ENCODE measurements at places on chromosomes 6 and 20.

DNA sequence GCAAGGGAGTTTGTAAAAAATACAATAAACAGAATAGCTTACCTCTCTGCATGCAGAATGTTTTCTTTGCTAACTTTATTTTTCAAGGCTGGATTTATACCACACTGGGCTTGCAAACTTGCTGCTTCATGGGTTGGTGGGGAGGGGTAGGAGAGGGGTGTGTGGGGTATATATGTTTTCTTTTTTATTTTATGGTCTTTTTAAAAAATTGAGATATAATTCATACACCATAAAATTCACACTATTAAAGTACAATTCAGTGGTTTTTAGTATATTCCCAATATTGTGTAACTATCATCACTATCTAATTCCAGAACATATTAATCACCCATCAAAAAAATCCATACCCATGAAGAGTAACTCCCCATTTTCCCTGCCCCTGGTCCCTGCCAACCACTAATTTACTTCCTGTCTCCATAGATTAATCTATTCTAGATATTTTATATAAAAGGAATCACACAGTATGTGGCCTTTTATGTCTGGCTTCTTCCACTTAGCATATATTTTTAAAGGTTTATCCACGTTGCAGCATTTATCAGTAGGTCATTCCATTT lies 14.3 kb upstream of the TRPC4AP start:
- DNase-seq, result no peak

DNA sequence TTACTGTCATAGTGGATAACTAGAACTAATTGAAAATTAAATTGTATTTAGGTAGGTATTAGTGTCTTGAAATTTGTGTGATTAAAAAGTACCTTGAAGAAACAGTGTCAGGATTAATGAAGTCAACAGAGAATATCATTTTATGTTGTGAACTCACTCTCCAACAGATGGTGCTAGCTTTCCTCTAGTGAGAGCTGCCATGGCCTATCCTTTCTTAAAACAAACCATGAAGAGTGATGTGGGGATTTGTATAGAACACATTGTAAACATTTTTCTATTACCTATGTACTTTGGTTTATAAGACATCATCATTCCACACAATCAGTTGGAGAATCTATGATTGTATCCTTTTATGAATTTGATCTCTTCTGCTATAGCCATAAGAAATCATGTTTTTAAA lies 4.8 kb upstream of the SRSF12 start:
- no peak for DNase-seq

DNA sequence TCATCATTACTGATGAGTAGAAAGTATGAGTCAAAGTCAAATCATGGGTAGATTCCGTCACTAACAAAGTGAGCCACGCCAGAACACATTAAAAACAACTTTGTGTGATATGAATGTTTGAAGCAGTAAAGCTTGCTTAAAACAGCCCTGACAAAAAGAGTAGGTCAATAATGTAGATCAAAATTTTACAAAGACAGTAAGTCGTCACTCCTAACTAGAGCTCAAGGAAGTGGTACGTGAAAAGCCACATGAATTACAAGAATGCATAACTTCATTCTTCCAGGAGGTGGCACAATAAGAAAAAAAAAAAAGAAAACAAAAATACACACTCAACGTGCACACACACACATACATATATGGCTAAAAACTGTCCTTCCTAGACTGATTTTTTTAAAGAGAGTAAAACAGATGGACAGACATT lies 69.9 kb downstream of the HACE1 start:
- DNase-seq, result no peak

GRCh38 chr6:5096482-5096881 lies 11.3 kb downstream of the PPP1R3G start:
- no peak for DNase-seq

DNA sequence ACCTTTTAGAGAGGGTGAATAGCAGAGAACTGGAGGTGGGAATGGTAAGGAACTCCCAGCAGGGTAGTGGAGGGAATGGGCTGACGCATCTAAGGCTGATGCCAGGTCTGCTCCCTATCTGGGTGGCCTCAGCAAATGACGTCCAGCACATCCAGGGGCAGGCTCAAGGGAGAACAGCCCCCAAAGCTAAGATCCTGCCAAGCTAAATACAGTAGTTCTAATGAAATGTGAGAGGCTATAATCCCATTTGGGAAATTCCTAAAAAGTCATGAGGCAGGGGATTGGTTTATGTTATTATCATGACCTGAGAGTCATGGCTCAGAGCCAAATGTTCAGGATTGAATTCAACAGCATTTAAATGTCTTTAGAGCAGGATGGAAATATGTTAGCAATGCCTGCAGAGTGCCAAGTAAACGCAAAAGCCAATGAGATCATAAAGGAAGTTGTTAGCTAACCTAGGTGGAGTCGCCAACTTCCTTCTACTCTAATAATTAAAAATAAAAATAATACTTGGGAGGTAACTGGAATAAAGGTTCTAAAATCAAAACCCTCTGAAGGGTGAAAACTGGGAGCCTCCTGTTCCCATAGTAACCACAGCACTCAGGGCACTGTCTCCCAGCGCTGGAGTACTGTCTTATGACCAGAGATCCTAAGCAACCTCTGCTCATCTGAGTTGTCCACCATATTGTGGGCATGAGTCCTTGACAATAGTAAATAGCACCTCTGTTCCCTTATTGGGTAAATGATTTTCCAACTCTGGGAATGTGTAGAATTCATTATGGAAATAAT lies 34.8 kb downstream of the IYD start:
- DNase-seq, result no peak

DNA sequence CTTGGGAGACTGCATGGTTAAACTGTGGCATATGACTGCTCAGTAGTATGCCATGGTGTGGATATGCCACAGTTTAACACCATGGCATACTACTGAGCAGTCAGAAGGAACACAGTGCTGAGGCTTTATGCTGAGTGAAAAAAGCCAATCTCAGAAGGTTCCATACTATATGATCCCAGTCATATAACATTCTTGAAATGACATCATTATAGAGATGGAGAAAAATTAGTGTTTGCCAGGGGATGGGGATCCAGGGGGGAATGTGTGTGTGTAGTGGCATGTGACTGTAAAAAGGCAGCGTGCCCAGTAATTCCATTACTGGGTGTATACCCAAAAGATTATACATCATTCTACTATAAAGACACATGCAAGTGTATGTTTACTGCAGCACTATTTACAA lies 85.8 kb downstream of the FOXF2 start:
- no peak for DNase-seq

DNA sequence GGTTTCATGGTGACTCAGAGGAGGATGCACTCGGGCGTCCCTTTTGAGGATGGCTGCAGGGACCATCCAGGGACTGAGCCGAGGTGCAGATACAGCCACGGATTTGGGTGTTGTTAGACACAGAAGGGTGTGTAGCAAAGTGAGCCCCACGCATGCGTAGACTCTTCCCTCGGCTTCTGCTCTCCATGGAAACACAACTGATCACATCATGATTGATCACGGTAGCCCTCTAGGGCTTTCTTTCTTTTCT lies 606 bp upstream of the ULBP1 start:
- no peak for DNase-seq

- DNase-seq, result no peak
Measured at GRCh38 chr20:56855708-56856107, 226.6 kb downstream of the TFAP2C start.

GRCh38 chr6:131807321-131807643 lies 538 bp upstream of the ENPP1 start:
- no peak for DNase-seq

DNA sequence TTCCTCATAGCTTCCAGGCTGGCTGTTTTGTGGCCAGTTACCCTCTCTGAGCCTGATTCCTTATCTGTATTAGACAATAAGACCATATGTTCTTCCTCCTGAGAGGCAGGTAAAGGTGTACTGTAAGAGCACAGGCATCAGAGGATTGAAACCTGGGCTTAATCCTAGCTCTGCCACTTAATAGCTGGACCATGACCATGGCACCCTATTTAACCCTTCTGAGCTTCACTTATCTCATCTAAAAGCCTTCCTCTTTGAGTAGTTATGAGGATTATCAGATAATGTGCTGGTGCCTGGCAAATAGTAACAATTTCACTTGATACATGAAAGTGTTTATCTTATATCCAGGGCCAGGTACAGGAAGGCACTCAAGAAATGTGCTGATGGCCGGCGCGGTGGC lies 34.9 kb downstream of the BCL2L1 start:
- no peak for DNase-seq

- DNase-seq, result no peak
Measured at GRCh38 chr20:59363101-59363500, 62.7 kb downstream of the EDN3 start.

DNA sequence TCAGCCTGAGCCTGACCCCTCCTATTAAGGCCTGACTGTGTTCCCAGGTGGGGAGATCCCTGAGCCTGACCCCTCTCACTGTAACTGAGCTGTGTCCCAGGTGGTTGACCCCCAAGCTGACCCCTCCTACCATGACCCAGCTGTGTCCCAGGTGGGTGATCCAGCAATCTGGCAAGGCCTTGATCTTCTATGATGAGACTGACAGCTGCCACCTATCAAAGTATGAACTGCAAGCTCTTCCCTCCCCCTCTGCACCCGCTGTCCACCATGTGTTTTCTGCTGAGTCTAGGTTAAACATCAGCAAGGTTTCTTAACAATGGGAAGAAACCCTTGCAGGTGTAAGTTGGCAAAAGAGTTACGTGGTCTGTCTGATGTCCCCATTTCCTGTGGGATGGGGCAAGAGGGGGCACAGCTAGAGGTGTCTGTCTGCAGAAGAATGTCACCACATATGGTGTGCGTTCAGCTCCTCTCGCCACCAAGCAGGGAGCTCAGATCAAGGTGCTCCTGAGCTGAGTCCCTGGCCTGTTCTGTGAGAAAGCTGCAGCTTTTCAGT lies 5.9 kb downstream of the PXDC1 start:
- no peak for DNase-seq

DNA sequence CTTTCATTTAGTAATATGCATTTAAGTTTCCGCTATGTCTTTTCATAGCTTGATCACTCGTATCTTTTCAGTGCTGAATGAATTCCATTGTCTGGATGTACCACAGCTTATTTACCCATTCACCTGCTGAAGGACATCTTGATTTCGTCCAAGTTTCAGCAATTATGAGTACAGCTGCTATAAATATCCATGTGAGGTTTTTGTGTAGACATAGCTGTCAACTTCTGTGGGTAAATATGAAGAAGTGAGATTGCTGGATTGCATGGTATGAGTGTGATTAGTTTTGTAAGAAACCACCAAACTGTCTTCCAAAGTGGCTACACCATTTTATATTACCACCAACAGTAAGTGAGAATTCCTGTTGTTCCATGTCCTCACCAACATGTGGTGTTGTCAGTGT lies 79.2 kb upstream of the STMND1 start:
- DNase-seq, result no peak

GRCh38 chr6:1479095-1479494 lies 89.7 kb downstream of the FOXF2 start:
- DNase-seq, result no peak

- DNase-seq, result no peak
Measured at GRCh38 chr6:23013776-23014175, 444.4 kb downstream of the HDGFL1 start.

DNA sequence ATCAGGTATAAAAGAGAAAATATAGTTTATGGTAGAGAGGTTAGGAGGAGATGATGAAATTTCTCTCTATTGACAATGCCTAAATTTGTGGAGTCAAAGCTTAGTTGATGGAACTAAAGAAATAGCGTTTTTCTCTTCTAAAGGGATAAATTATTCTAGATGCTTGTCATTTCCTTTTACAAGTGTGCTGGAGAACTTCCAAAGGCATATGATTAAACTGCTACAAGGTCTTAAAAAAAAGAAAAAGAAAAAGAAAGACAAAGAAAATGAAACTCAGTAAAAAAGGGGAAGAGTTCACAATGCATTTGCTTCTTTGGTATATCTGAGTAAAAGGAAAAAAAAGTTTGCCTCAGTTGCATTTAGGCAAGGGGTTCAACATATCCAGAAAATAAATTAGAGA lies 499.8 kb upstream of the PTCHD4 start:
- DNase-seq, result no peak

DNA sequence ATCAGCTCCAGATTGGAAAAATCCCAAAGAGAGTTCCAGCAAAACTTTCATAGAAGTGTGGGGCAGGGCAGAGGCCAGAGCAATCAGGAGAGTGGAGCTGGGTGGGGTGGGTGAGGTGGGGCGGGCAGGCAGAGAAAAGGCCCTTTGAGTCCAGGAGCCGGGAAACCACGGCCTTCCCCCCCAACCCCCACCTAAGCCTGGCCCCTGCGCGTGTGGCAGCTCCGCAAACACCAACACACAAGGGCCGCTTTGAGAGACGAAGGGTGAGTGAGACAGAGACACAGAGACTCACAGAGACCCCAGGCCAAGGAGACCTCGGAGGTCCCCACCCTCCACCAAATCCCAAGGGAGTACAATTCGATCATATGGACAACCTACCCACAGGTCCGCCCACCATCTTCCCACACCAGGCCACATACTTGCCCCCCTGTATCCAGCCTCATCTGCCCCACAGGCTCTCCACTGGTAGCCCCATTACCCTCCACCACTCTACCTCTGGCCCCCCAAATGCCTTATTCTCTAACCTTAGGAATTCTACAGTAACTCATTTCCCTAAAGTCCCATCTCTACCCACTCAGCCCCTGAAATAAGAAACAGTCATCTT lies 1.7 kb downstream of the COL11A2 start:
- no peak for DNase-seq

- DNase-seq, result no peak
Measured at GRCh38 chr6:112501705-112502104, 154.6 kb downstream of the RFPL4B start.

DNA sequence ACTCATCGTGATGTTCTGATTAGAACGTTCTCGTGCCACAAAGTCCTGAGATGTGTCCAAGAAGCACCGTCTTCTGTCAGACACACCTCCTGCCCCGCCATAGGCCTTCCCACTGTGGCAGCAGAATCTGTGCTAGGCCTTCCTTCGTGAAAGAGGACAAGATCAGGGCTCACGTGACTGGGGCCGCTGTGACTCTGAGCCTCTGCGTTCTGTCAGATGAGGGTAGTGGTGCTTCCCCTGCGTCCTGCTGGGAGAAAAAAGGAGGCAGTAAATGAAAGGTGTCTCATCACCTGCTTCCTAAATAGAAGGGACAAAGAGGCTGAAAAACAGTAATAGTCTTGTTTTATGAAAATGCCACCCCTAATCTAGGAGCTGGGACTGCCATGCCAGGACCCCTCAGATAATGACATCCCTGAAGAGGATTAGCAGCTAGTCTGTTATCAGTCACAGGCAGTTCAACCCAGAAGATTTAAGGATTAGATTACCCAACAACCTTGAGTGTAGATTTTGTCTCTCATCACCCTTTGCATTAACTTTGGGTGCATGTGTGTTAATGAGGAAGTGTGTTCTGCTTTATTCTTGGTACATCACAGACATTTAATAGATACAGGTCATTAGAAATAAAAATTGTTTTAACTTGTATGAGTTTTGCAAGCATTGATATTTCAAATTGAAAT lies 4.1 kb downstream of the DNAJC5 start:
- DNase-seq, result no peak

- no peak for DNase-seq
Measured at GRCh38 chr20:13671916-13672378, 33.2 kb upstream of the TASP1 start.

DNA sequence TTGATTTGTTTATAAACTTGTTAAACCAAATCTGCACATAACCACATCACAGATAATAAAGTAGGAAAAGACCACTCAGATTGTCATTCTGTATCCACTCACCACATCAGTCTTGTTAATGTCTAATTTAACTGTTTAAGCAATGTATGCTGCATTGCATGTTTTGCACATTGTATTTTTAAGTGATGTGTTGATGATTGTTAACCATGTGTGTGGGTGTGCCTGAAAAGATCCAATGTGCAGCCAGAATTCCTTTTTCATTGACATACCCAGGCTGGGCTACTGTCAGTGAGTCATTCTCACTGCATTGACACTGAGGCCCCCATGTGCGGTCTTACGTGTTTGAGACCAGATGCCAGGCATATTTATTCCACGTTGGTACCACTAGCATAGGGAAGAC lies 167.3 kb downstream of the TRMT11 start:
- DNase-seq, result no peak
